ENCODE measurements at places on chromosomes 12 and 14. TPM values are rescaled to one million over a fixed set of nuclear protein-coding genes. Genes with fewer than 3 reads are reported as not detected.

- H3K36me3 ChIP-seq: no peaks in the 10 kb centered on the region
- DNase-seq: no peak
- H3K4me1 ChIP-seq: peaks cover 7% of the 10 kb centered on the region
These were observed 75.6 kb downstream of the LMO3 start for GRCh38 chr12:16530268-16530850.

- no peak for DNase-seq
- peak overlapping the region; percentile 82 for H3K27ac ChIP-seq
- H3K27me3 ChIP-seq: no peaks in the 10 kb centered on the region
- no peaks in the 10 kb centered on the region for H3K36me3 ChIP-seq
- H3K4me1 ChIP-seq: peaks cover 40% of the 10 kb centered on the region
These were observed 32.3 kb downstream of the NINJ2 start for GRCh38 chr12:630656-631632.

GRCh38 chr12:109988903-109989302 lies 7.3 kb downstream of the GIT2 start:
- no peak for DNase-seq
- no peaks in the 10 kb centered on the region for H3K27me3 ChIP-seq
- H3K36me3 ChIP-seq: peaks cover 77% of the 10 kb centered on the region
- peaks cover 34% of the 10 kb centered on the region for H3K4me1 ChIP-seq
- H3K27ac ChIP-seq: peak overlapping the region; percentile 41

GRCh38 chr12:1803736-1804135 lies 16.6 kb upstream of the LRTM2 start:
- H3K36me3 ChIP-seq: no peaks in the 10 kb centered on the region
- peaks cover 5% of the 10 kb centered on the region for H3K4me1 ChIP-seq
- no peak overlapping the region for H3K27ac ChIP-seq
- no peak for DNase-seq
- H3K27me3 ChIP-seq: no peaks in the 10 kb centered on the region

DNA sequence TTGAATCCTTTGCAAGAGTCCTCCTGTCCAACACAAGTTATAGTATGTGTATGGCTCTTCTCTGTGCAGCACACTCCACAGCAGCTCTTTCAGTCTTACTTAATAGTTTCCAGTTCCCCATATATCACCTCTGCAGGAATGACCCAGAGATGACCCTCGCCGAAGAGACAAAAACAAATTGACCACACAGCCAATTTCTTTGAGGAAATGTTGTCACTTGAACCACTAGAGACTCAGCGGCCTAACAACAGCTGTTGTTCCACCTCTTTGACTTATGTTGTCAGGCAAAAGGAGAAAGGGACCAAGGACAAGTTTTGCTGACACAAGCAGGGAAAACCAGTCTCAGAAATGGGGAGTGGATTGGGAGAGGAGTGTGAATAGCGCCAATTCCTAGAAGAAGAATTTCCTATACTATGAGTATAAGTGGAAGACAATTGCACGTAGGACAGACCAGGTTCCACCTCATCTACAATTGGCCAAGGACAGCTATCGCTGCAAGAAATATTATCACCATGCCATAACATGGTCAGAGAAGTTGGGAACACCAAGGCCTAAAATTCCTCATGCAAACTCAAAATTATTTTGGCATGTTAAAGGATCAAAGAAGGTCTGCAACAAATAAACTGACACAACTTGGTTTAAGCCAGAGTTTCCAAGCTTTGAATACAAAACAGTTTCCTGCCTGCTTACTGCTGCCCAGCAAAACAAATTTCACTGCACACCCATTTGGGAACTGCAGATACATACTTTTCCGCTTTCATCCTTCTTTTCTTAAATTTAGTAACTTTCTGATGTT lies 41.7 kb upstream of the ITPR2 start:
- no peak overlapping the region for H3K4me3 ChIP-seq
- H3K27me3 ChIP-seq: no peaks in the 10 kb centered on the region
- H3K36me3 ChIP-seq: no peaks in the 10 kb centered on the region
- DNase-seq: peak; percentile 70
- peaks cover 35% of the 10 kb centered on the region for H3K4me1 ChIP-seq
- H3K27ac ChIP-seq: no peak overlapping the region

TMPO gene
- total RNA-seq: 46.9 TPM

TEX22 gene
- not detected for total RNA-seq

CEBPE gene
- 0.57 TPM for total RNA-seq

AMN1 gene
- 11.2 TPM for total RNA-seq

C12orf54 gene
- not detected for total RNA-seq

INHBC gene
- not detected for total RNA-seq

PARPBP gene
- 0.45 TPM for total RNA-seq
